ENCODE measurements at places on chromosomes 4 and X.
A peak's percentile ranks its signal among the peaks of the same experiment; 100 is the strongest.

DNA sequence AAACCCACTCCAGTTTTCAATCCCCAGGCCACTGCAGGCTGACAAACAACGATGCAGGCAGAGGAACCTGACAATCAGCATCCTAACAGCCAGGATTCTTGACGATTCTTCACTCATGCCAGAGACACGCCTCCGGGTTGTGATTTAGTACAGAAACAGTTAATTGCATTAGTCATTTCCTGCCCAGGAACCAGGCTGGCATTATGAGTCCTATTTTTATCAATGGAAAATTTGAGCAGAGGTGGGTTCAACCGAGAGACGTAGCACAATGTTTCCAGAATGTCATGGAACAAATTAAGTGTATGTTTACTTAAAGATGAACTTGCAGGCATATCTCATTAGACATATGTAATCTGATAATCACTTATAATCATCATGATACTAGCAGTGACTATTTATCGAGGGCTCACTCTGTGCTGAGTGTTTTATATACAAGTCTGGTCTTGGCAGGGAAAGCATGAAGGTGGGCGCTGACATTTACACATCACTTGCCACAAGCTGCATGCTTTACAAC, 159.7 kb downstream of the NSUN7 start:
- no peak for DNase-seq

GRCh38 chr4:24070117-24070516, 180.3 kb upstream of the PPARGC1A start:
- DNase-seq: no peak

DNA sequence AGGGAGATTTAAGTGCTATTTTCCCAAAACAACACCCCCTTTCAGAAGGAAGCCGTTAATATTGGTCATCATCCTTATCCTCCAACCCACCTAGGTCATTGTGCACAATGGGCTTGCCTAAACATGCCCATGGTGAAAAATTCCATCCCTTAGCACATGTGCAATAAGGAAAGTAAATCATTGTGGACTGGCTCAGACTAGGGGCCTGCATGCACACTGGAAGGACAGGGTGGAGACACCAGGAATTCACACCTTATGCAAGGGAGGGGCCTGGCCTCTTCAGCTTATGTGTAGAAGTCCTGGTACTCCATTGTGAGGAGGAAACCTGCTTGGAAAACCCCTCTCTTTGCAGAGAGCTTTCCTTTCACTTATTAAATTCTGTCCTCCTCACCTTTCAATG, 311.4 kb upstream of the NDST4 start:
- no peak for DNase-seq

DNA sequence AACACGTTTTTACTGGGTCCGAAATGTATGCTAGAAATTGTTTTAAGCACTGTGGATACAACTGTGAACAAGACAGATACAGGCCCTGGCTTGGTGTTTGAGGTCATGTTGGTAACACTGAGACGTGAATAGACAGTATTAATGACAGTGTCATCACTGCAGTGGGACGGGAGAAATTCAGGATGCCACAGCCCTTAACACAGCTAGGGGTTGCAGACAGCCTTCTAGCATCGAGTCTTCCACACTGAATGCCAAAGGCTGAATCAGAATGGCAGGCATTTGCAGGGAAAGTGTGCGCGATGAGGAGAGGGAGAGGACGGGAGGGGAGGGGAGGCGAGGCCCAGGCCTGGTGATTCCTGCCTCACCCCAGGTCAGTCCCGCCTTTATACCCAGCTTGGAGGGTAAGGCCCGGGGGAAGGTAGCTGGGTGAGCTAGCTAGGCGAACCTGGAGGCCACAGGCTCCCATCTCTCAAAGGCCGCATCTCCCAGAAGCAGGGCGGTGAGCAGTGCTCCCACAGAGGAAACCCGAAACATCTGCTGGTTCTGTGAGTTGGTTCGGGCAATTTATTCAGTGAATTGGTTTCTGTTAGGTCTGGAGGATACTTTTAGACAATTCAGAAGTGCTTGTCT, 44.1 kb upstream of the CLDN24 start:
- DNase-seq: no peak

DNA sequence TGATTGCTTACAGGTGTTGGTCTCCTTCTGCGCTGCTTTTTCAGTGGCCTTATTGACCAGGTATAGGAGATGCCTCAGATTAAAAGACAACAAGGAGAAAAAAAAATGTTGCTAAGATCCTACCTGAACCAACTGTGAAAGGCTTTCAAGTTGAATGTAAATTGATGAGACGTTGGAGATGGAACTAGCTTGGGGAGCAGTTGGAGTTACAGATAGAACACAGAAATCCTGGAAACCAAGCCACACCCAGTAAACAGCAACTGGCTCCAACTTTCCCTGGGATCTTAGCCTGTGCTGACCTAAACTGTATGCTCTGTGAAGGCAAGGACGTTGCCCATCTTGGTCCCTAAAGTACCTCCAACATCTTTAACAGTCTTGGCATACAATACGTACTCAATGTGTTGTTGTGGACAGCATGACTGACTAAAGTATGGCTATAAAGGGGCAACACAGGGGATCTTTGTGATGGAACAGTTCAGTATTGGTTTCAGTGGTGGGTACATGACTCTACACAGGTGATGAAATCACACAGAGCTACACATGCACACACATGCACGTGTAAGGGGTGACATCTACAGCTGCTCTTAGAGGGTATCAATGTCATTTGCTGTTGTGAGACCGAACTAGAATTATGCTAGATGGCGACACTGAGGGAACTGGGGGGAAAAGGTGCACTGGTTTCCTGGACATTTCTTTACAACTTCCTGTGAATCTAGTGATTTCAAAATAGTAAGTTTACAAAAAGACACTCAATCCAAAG, 22.3 kb downstream of the GAB3 start:
- no peak for DNase-seq

GRCh38 chr4:31086756-31087330, 366.7 kb downstream of the PCDH7 start:
- DNase-seq: no peak

DNA sequence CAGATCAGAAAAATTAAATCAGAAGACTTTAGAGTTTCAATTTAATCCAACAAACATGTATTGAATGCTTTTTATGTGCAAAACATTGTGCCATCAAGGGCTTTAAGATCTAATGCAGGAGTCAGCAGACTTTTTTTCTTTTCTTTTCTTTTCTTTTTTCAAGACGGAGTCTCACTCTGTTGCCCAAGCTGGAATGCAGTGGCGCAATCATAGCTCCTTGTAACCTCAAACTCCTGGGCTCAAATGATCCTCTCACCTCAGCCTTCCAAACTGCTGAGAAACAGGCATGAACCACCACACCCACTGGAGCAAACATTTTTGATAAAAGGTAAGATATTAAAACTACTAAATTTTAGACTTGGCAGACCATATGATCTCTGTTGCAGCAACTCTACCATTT, 24.6 kb upstream of the LRBA start:
- no peak for DNase-seq

- DNase-seq: no peak
Measured at GRCh38 chrX:152735860-152736511, 2.4 kb downstream of the MAGEA12 start.

- DNase-seq: no peak
Measured at GRCh38 chrX:139932073-139932900, 566 bp downstream of the ATP11C start.

DNA sequence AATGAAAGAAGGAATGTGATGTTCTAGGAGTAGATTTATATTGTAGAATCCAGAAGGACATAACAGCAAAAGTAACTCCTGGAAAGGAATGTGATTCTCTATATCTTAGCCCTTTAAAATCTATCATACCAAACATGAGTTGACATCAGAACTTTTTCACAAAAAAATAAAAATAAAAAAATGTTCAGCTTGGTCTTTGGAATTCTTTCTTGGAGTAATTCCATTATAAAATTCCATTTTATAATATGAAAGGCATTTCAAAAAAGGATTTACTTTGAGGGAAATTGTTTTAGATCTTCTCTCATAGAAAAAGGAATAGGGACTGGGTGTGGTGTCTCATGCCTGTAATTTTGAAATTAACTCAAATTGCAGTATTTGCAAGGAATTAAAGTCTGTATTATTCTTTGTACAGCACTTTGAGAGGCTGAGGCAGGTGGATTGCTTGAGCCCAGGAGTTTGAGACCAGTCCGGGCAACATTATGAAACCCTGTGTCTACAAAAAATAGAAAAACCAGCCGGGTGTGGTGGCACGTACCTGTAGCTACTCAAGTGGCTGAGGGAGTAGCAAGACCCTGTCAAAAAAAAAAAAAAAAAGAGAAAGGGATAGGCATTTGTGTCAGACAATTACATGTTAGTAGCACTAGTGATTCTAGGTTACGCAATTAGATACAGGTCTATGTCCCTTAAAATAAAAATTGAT, 134.9 kb downstream of the SLC4A4 start:
- DNase-seq: no peak

- no peak for DNase-seq
Measured at GRCh38 chrX:34873500-34874225, 68.9 kb upstream of the FAM47B start.

- DNase-seq: no peak
Measured at GRCh38 chr4:22670956-22671355, 21.8 kb upstream of the GBA3 start.

GRCh38 chrX:53073115-53073586, 9.0 kb upstream of the TSPYL2 start:
- peak; percentile 92 for DNase-seq

- DNase-seq: no peak
Measured at GRCh38 chr4:66555301-66555700, 885.0 kb upstream of the EPHA5 start.

DNA sequence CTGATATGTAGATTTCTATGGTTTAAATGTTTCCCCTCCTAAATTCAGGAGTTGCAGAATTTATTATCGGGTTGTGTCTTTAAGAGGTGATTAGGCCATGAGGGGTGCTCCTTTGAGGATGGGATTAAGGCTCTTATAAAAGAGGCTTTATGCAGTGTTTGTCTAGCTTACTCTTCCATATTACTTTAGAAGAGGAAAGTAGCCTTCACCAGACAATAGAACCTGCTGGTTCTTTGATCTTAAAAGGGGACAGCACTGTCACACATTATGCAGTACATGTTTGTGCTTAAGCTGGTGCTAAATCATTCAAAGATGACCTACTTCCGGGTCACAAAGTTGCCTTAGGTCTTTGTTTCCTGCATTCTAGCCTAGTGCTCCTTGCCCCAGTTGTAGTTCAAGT, 81.0 kb downstream of the CPXCR1 start:
- DNase-seq: no peak
